Germinal center (tissue), 1 donor: ENCODE measurements at places on chromosomes 1 and 21.

- peak; percentile 53 for DNase-seq
These were observed 123.0 kb upstream of the IGSF21 start for GRCh38 chr1:17984583-17984982.

- DNase-seq, result no peak
These were observed 1.9 kb upstream of the DENND2D start for GRCh38 chr1:111202366-111202706.

DNA sequence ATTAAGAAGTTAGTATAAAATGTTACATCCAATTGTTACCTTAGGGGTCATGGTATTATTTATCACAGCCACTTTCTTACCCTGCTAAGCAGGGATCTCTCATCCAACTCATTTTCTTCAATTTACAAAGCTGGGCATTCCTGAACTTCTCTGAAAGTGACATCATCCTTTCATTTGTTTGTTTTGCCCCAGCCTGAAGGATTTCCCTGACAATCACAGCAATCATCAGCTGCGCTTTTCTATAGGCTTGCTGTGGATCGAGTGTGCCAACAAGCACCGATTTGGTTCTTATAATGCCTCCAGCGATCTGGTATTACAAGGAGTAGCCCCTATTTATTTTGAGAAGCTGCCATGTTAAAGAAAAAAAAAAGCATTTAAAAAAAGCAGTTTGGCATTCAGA is 240.2 kb downstream of the USH2A start:
- DNase-seq, result no peak

DNA sequence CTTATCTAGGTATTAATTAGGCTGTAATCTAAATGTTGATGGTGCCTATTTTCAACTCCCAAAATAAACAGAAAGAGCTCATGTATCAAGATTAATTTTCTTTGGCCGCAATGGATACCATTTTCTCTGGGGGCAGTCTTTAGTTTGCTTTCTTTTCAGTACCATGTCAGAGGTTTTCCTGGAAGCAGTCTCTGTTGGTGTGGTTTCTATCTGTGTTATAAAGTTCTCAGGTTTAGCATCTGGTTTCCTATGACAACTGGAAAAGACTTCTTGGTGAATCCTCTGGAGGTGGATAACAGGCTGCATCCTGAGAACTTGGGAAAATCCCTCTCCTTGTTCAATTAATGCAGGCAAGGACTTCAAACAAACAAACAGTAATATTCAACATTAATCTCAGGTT is 38.7 kb upstream of the BATF3 start:
- DNase-seq, result no peak

GRCh38 chr21:25983745-25984144 is 186.8 kb downstream of the APP start:
- DNase-seq, result no peak

DNA sequence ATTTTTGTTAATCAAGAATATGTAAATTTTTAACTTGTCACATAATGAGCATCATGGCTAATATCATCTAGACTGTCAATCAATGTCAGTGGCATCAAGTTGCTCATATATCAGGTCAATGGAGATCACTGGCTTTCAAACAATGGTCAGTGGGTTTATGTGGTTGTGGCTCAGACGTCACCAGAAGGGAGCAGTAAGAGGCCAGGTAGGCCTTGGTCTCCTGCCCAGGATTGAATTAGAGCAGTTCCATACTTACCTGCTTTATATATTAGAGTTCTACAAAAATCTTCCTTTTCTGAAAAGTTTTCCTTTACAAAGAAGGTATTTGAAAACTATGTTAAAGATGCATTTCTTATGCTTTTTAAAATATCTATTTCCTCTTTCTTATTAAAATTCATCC is 206.3 kb upstream of the B3GALT2 start:
- DNase-seq, result no peak

- DNase-seq, result no peak
These were observed 247.5 kb downstream of the USH2A start for GRCh38 chr1:216175714-216176113.

DNA sequence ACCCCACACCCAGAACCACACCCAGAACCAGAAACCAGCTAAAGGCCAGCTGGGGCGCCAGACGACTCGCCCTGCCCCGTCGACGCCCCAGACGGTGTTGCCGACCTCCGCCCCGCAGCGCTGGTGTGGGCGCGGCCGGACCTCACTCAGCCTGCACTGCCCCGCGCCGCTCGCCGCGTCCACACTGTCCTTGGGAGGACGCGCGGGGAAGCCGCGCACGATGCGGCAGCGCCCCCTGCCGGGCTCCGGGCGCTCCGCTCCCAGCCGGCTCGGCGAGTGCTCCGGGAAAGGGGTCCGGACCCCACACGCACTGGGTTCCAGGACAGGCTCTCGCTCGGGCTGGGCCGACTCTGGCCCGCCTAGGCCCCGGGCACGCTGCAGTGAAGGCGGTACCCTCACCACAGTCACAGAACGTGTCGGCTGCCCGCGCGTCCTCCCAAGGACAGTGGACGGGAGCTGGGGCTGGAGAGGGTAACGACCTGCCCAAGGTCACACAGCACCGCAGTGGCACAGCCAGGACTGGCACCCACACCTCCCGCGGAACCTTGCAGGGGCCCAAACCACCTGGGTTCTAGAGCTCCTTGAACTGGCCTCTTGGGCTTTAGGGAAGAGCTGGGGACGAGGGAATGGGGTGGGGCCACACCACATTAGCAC is 90.2 kb downstream of the DMRTA2 start:
- DNase-seq, result peak; percentile 73

- no peak for DNase-seq
These were observed 91.7 kb downstream of the TTC3 start for GRCh38 chr21:37164742-37165141.

- DNase-seq, result no peak
These were observed 102.7 kb downstream of the RASAL2 start for GRCh38 chr1:178196631-178197030.

DNA sequence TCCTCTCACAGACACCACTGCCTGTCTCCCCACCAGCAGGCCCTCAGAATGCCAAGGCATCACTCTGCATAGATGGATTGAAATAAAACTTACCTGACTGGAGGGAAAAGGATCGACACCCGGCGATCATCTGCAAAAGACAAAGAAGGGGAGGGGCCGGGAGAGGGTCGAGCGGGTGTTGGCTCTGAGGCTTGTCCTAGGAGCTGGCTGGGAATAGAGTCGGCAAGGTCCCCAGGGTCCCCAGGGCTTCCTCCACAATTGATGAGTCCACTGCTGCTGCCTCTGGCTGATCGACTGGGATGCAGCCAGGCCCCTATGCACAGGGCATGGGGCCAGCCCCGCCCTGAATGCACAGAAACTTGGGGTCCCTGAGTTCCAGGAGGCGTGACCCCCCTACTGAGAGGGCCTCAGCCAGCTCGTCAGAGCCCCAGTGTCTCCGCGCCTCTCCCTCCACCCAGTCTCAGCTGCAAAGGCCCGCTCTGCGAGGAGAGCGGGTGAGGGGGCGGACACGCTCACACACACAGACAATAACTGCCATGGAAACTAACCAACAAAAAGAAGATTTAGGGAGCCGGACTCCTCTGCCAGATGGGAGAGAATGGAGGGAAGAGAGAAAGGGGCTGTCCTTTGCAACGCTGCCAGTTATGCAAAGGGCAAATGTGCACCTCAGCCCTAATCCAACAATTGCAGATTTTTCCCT is at the start of gene KLHDC8A:
Gene KLHDC8A (minus strand): TSS at position 483 of the 700 bp plus-strand sequence. CDS start 13,318 bp downstream, outside the sequence.
- DNase-seq, result no peak

- no peak for DNase-seq
These were observed 117.7 kb downstream of the GRIK1 start for GRCh38 chr21:29822064-29822463.

DNA sequence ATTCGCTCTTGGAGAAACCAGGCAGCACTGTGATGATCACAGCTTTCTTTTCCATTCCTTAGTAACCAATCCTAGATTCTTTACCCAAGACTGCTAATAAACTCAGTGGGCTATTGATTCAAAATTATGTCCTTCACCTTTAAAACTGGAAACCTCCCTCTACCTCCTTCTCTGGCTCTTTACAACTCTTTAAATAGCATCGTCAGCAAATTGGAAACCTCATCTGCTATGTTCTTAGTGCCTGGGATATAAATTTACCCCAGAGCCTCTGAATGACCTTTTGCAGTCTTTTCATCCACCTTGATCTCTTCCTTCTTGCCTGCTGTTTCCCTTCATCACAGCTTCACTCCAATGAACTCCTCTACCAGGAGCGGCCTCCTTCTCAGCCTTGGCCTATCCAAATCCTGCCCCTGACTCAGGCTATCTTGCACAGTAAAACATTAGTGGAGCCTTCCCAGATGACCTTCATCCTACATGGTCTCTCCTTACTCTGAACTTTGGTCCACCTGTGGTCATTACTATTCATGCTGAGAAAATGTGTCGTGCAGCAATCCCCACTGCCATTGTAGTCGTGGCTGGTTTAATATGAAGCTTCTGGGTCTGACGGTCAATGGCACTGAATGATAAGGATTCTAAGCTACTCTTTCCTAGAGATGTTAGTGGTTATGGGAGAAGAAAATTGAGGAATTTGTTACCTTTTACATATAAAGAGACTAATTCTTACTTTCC is 644.1 kb downstream of the SMYD3 start:
- DNase-seq, result no peak

DNA sequence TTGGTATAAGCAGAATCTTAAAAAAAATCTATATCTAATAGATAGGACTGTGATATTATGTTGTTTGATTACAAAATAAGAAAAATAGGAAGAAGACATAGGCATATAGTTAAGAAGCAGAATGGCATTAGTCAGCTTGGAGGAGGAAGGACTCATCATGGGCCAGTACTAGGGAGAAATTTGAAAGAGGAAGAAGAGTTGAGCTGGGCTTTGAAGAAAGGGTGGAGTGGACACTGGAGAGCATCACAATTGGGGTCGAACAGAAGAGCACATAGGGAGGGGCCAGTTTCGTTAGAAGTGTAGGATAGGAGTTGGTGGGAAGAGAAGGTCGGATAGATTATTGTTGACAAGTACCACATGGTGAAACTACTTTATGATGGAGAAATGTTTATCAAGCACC is 129.3 kb downstream of the CACHD1 start:
- no peak for DNase-seq

- no peak for DNase-seq
These were observed 23.1 kb upstream of the NPPB start for GRCh38 chr1:11881749-11882441.

GRCh38 chr1:212486619-212486975 is 53.9 kb downstream of the NENF start:
- DNase-seq, result no peak

- no peak for DNase-seq
These were observed 223.4 kb upstream of the FMN2 start for GRCh38 chr1:239868058-239868832.

DNA sequence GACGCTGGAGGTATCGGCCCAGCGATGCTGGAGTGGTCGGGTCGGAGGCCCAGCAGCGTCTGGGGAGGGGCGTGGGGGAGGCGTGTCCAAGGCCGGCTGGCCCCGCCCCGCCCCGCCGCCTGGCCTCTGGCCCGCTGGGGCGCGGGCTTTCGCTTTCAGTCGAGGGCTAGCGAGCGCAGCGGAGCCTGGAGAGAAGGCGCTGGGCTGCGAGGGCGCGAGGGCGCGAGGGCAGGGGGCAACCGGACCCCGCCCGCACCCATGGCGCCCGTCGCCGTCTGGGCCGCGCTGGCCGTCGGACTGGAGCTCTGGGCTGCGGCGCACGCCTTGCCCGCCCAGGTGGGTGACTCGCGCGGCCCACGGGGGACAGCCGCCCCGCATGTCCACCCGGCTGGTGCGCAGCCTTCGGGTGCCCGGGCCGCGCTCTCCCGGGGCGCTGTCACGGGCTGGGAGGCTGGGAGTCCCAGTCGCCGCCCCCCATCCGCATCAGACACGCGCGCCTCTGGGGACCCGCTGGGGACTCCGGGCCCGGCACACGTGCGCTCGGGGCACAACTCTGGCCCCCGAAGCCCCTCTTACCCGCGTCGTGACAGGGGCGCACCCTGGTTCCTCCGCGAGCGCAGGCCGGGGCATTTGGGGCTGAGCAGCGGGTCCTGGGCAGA is at the start of gene TNFRSF1B:
Gene TNFRSF1B (plus strand): TSS at position 158 of the 659 bp plus-strand sequence. CDS start 101 bp downstream, at position 259.
- peak; percentile 64 for DNase-seq

DNA sequence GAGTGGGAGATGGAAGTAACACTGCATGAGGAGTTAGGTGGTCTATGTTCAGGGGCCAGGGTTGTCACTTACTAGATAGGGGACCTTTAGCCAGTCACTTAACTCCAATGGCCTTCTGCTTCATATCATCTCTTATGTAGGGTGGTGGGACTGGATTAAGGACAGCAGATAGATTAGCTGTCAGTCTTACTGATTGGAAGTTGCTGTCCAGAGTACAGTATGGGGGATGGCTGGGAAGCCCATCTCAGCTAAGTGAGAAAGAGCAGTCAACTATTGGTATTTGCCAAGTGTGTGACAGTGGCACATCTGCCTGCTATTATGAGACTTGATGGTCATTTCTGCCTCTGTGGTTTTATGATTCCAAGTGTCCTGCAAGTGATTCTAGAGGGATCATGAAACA is 130.9 kb downstream of the FGGY start:
- no peak for DNase-seq

DNA sequence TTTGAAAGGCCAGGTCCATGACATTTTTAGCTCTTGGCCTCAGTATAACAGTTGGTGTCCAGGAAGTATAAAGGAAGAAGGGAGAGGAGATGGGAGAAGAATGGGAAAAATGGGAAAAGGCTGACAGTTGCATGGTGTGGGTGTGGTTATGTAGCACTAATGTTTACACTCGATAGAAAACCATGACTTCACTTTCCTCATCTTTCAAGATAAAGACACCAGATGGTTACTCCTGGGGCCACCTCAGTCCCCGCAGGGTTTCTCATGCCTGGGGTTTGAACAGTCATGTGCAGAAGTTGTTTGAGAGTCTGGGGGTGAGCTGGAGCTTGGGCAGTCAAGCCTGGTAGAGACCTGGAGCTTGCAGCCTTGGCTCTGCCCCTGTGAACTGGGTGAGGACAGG is 7.9 kb downstream of the PGBD2 start:
- no peak for DNase-seq

- DNase-seq, result no peak
These were observed 25.1 kb upstream of the ZFP69B start for GRCh38 chr1:40425198-40425597.

GRCh38 chr1:57327946-57328345 is 95.9 kb downstream of the DAB1 start:
- no peak for DNase-seq

- no peak for DNase-seq
These were observed 544.6 kb downstream of the AMY1C start for GRCh38 chr1:104294259-104294658.

- no peak for DNase-seq
These were observed 17.4 kb downstream of the TCEA3 start for GRCh38 chr1:23407016-23407630.

- DNase-seq, result no peak
These were observed 318.3 kb upstream of the PROX1 start for GRCh38 chr1:213669512-213669911.

GRCh38 chr1:64396817-64397216 is 73.1 kb upstream of the CACHD1 start:
- DNase-seq, result no peak

DNA sequence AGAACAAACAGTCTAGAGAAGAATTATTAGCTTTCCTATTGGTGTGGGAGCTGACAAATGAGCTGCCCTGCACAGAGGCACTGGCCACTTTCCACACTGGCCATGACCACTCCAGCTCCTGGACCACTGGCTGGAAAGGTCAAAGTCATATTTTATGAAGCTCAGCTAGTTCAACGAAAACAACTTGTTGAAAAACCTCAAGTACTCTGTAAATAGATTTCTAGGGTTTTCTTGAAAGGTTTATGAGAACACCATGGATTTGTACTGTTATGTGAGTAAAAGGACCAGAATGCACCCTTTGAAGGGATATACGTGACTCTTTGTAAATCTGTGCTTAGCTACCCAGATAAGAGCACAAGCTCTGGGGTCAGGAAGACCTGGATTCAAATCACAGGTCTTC is 54.5 kb upstream of the FGGY start:
- no peak for DNase-seq

GRCh38 chr1:183598386-183598785 is 8.1 kb upstream of the NCF2 start:
- no peak for DNase-seq
